ENCODE measurements at places on chromosomes 5 and 9.
A peak's percentile ranks its signal among the peaks of the same experiment; 100 is the strongest.

- no peak for DNase-seq
These were observed 1293.8 kb downstream of the PTPRD start for GRCh38 chr9:9319007-9319406.

DNA sequence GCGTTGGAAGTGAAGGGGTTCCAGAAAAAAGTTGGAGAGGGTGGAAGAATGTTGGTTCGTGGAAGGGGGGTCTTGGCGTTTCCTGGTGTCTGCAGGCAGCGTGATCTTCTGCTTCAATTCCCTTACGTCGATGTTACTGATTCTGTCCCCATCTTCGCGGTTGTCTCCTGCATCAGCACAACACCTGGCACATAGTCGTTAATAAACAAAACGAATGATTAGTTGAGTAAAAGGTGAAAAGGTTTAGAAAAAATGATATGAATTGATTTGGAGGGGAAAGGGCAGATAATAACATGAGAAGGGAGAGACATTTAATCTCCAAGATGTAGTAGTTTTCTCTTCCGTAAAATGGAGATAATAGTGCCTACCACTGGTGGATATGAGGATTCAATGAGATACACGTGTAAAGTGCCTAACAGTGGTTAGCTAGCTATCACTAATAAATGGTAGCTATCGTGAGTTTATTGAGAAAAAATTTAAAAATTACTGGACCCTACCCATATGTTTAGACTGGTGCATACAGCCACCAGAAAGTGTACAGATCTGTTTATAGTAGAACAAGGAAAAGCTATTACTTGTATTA lies 556 bp downstream of the MTREX start:
- peak; percentile 9 for DNase-seq

GRCh38 chr9:36676778-36677485 lies 104.2 kb downstream of the MELK start:
- no peak for DNase-seq

DNA sequence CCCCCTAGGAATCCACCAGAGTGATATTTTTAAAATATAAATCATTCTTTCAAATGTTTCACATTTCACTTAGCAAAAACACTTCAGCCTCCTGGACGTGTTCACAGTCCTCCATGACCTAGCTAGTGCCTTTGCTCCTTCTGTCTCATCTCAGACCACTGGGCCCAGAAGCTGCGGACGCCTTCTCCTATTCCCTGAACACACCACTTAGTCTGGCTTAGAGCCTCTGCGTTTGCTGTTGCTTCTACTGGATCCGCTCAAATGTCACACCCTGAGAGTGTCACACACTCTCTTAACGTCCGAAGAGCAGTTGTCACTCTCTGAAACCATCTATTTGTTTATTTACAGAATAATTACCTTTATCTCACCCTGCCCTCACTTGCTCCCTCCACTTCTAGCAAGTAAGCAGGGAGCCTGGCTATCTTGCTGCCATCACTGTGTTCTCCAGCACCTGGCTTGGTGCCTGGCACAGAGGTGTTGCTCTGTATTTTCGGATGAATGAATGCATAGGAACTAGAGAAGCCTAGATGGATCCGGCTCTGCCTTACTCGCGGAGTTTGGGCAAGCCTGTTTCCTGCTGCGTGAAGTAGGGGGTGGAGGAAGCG lies 1.2 kb upstream of the GRK6 start:
- no peak for DNase-seq

- DNase-seq, result no peak
These were observed 1.0 kb downstream of the RIOK2 start for GRCh38 chr5:97181856-97182545.

GRCh38 chr5:45376417-45376816 lies 319.8 kb downstream of the HCN1 start:
- DNase-seq, result no peak

DNA sequence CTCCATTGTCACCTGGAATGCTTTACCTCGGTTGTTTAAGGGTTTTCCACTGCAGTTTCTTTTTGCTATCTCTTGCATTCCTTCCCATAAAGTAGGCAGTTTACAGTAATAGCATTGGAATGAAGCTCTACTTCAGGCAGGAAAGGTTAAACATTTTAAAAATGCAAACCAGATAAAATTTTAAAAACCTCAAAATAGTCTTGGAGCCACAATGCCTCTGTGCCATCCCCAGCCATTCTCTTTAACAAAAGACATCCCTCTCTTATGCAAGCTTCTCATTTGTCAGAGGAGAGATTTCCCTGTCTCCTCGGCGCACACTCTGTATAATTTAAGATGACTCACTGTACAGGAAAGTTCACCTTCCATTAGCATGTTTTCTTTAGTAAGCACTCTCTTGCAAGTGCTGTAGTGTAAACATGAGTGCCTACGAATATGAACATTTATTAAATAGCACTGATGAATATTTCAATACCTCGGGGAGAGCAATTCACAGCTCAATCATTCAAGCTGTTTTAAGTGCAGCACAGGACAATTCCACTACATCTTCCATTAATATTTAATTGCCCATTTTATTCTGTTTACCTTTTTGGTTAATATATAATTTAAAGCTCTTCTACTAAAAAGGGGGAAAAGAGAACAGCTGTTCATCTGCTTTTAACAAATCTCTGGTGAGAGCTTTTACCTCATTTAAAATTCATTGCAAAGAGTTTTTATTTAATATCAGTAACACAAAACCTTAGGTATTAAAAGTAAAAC lies 343.6 kb downstream of the SPATA31D1 start:
- peak; percentile 80 for DNase-seq

GRCh38 chr9:138075496-138075895 lies 197.9 kb downstream of the CACNA1B start:
- no peak for DNase-seq

Measured in AG08395 (cell line).